ENCODE measurements at places on chromosomes 3 and 15.

DNA sequence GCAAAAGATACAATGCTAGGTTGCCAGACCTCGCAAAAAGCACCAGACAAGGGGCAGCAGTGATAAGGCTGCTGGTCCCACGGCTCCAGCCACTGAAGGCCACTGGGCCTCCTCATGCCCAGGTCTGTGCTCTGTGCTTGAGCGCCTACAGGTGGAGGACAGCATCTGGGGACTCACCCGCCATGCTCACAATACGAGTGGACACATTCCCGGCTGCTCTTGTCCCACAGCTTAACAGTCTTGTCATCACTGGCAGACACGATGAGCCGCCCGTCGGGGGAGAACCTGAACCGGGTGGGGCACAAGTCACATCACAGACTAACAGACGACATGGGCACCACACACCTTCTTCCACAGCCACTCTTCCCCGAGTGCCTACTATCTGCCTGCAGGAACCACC, 7.4 kb downstream of the POC1A start:
- DNase-seq = no peak

DNA sequence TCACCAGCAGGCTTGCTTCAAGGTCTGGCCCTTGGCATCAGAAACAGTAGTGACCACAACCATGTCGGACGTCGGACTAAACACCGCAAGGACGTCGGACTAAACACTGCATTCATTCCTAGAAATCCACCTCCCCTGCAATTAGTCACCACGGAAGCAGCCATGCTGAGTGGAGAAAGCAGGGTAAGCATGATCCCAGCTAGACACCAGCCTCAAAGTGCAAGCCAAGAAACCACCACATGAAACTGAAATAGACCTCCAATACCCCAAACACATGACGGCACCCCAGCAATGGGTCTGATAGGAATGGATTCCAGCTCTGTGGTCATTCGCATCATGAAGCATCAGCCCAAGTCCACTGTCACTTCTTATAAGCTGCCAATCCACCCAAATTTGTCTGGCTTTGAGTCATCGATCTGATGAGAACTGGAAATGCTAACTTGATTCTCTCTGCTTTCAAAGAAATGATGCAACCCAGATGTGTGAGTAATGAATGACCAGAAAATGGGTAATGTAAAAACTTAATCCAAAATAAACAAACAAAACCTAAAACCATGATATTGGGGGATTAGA, 348.3 kb upstream of the TMCO5A start:
- DNase-seq = no peak

DNA sequence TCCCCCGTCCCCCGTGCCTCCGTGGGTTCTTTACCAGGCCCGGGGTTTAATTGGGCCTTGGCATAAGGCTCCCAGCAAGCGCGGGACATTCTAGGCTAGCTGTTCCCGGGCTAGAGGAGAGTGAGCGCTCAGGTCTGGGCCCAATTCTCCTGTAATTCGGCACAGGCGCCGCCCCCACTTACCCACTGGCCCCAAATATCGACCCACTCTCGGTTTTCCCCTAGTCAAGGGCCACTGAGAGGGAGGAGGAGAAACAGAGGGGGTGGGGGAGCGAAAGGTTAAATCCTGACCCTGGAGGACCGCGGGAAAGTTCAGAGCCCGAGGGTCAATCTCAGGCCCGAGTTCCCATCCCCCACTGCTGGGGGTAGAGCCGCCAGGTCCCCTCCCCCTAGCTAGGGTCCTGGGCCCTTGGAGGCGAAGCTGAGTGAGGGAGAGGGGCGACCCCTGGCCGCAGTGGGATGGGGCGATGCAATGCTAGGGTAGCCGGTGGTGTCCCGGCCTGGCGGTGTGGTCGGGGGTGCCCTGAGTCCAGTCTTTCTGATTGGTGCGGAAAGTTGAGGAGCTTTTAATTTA, 8.5 kb upstream of the ONECUT1 start:
- DNase-seq = no peak

DNA sequence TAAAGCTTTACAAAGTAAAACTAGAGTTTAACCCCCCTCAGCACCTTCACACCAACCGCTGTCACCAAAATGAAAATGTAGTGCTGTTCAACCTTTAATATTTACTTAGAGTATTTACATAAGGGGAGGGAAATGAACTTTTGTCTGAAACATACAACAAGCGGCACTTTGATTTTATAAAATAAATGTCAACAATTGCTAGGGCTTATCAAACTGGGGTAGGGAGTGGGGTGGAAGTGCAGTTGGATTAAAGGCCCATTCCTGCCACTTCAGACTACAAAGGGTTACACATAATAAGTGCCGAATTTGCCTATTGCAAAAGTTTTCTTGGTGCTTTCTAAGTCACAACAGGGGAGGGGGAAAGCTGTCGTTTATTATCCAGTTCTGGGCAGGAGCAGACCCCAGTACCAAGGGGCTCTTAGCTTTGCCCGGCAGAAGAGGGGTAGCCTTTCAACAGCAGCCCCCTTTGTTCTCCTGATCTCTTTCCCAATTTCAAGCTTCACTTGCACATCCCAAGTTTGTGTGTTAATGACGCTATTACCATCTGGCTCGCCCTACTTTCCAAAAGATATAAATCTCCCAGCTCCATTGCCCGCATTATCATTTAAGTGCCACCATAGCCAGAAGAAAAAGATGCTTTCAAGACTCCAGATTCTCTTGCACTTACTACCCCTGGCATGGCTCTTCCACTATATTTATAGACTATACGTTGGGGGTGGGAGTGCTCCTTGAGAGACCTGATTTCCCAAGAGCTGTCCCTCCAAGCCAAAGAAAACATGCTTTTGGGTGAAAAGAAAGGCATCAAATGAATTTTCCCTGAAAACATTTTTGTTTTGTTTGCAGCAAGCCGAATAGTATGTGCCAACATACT, 17.0 kb downstream of the SOX2 start:
- no peak for DNase-seq

- no peak for DNase-seq
These were observed 11.5 kb upstream of the CCR9 start for GRCh38 chr3:45874677-45875346.

GRCh38 chr3:177357352-177358090, 160.2 kb upstream of the TBL1XR1 start:
- no peak for DNase-seq

- DNase-seq = no peak
These were observed 126.6 kb downstream of the IGF1R start for GRCh38 chr15:98774756-98775497.

DNA sequence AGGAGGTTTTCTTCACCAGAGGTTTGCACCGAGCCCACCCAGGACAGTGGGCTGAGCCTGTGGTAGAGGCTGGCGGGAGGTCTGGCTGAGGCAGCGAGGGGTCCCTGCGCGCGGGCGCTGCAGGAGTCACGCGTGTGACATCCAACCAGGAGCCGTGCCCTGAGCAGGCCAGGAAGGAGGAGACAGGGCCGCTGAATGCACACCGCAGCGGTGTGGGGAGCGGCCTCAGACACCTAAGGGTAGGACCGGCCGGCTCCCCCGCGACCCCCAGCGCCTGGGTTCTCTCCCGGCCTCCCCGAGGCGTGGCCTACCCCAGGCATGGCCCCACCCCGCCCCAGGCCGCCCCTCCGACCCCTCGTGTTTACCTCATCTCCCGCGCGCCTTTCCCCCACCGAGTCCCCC, 412 bp downstream of the SLC41A3 start:
- DNase-seq = peak; percentile 6

DNA sequence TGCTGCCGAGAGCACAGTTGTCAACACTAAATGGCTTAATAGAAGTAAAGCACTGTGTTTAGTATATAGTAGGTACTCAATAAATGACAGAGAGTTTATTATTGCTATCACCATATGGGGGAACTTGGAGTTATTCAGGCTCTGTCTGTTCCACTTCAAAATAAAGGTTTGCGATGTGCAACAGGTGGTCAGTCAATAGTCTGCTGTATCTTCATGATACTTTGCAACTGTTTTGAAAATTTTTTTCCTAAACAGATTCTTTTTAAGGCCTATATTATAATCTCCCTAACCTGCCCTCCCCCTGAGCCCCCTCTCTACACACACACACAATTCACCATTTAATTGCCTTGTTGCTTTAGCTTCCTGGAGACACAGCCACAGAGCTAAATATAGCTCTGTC, 164.7 kb upstream of the NR2F2 start:
- no peak for DNase-seq

DNA sequence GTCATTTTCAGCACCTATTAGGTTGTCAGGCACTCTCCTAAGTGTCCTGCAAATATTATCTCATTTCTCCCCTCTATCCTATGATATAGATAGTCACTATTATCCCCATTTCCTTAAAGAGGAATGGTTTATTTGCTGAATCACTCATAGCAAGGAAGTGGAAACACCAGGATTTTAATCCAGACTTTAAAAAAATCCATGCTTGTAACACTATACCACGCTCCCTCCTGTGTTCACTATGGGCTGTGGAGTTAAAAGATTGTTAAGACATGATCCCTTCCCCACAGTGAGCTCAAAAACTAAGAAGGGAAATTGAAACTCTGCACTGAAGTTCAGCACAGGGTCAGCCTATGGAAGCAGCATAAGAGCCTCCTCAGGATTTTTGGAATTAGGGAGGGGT, 60.2 kb downstream of the TMEM39A start:
- DNase-seq = no peak

DNA sequence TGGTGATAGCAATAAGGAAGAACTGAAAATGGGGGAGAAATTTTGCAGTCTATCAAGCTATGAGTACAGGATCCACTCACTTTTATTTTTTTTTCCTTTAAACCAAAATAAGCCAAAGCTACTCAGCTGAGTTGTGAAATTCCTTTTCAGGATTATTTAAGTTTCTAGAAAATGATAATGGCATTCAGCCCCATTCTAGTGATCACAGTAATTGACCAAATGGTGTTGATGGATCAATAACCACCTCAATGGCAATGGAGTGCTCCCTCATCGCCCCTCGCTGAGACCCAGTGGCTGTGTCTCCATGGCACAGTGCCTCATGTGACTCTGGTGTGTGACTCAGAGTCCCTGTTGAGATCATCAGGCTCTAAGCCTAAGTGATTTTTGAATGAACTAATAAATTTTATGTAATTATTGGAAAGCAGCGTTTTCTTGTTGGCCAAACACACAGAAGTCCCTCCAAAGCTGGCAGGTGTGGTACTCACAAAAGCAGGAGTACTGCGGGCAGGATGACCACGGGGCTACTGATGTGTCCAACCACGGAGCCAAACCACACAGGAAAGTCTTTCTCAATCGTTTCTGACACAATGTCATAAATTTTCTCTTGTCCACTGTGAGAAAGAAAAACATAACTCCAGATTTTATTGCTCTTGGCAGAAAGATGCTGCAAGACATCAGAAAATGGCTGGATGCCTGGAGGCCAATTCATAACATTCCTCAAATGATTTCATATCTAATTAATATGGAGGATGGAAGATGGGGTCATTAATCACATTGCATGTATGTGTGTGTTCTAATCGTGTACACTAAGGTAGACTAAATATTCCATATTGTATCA, 14.4 kb upstream of the STARD5 start:
- DNase-seq = no peak

DNA sequence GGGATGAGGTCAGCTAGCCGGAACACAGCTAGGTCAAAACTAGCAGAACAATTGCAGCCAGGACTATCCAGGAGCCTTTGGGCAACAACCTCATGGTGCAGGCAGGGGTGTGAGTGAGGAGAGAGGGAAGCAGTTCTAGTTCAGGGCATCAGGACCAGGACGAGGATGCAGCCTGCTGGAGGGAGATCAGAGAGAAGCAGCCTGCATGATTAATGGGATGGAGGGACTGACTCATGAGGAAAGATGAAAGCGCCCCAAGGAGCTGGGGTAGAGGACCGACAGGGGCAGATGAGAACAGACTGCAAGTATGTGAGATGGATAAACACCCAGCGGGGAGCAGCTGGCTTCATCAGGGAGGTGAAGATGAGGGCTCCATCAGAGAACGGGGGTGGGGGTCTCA, 37.9 kb upstream of the LRTM1 start:
- no peak for DNase-seq

GRCh38 chr15:71462638-71463037, 347.4 kb downstream of the THSD4 start:
- no peak for DNase-seq

DNA sequence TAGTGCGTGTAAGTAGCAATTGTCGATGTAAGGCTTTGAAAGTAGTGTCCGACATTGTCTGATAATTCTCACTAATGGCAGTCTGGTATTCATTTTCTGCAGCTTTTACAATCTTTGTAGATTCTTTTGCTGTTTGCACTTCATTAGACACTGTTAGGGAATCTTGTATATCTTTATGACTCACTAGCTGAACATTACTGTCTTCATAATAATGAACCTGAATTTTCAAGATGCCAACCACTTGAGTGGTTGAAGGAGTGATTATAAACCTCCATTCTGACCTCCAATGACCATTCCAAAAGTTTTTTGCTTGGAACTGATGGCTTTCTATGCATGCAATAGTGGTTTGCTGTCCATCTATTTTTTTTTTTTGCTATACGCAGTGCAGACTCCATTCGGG, 76.4 kb upstream of the MFGE8 start:
- DNase-seq = no peak

DNA sequence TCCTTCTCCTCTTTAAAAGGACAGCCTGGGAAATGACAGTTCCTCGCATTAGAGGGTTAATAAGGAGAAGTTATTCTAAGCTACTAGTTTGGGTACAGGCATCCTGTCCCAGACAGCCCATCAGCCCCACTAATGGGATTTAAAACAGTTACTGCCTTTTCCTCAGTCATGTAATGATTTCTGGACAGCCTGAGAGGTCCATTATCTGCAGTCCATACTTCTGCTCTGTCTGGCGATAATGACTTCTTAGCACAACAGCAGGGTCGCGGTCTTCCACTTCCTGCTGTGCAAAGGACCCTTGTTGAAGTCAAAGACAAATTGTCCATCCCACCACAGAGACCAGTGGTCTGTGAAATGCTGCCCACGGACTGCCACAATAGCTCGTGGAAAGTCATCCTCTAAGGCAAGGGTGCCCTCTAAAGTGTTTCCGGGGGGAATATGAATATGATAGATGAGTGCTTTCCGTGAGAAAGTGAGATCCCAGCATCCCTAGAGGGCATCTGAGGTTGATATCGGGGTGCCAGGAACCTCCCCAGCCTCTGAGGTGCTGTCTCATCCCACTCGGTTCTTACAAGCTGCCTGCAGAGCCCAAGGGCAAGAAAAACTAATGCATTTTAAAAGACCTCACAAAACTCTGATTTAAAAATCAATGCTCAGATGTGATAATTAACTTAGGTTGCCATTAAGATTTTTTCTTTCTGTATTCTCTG, 100.7 kb downstream of the SHOX2 start:
- no peak for DNase-seq

- DNase-seq = no peak
These were observed 97.8 kb upstream of the MEF2A start for GRCh38 chr15:99467853-99468464.

GRCh38 chr3:122067588-122068240, 12.6 kb downstream of the CD86 start:
- DNase-seq = no peak

GRCh38 chr3:125654526-125654925, 59.2 kb upstream of the OSBPL11 start:
- DNase-seq = no peak

Measured in activated naive CD8-positive, alpha-beta T cell treated with anti-CD3 and anti-CD28 coated beads, Interleukin-2, amount 50 U/mL, for 16 hours (primary cell).